Kasumi-1 (cell line): ENCODE measurements at places on chromosomes 12 and 14.

DNA sequence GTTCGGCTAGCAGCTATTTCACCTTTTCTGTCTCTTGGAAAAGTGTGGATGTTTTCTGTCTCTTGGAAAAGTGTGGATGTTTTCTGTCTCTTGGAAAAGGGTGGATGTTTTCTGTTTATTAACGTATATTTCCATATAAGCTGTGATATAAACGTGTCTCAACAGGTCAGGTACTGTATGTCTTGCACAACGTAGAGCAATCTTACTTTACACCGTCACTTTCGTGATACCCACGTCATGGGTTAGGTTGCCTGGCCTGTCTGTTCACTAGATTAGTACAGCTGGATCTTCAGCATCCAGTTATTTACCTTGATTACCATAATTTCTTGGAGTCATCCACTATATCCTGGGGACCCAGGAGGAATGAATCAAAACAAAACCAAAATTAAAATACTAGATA is 14.1 kb downstream of the CLEC7A start:
- no peak for DNase-seq

GRCh38 chr12:69600804-69601203 is 9.9 kb downstream of the LRRC10 start:
- no peak for DNase-seq

DNA sequence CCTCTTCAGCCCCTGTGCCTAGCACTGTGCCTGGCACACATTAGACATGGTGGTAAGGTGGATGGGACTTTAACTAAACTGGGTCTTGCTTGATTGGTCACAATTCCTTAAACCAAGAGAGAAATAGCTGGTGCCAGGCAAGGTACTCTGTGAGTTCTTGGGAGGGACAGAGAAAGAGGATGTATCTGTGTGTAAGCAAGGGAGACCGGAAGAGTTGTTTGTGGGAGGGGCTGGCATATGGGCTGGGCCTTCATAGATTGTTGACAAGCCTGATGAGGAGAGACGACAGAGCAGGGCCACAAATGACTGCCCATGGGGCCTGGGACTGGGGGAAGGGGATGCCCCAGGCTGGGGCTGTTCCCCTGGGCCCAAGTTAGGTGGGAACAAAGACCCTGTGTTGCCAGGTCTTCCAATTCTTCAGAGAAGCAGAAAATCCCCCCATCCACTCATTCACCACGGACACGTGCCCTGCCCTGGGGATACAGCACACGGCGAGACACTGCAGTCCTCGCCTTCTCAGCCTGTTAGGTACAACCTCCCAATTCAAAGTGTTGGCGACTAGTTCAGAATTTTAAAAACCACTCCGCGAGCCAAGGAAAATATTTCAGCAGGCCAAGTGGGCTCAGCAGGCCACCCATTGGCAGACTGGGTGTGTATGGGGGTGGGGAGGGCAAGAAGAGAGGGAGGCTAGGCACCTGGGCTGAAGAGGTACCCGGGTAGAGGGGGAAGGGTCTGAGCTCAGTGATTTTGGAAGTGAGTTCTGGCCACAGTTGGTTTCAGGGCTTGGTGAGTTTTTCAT is 11.4 kb upstream of the CYP46A1 start:
- DNase-seq, result peak; percentile 30

DNA sequence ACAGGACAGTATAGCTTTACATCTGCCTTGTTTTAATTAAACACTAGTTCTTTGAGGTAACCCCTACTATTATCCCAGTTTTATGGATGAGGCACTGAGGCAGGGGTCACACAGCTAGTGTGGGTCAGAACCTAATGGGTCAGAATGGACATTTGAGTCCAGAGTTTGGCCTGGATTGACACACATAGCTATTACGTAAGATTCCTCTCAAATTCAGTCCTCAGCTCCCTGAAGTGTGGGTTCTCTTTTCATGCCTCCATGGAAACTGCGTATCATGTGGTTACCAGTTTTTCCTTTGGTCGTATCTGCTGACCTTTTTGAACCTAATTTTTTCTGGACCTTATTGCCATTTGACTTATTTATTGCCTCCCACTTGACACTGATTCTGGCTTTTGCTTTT is 40.4 kb downstream of the PSEN1 start:
- DNase-seq, result no peak

DNA sequence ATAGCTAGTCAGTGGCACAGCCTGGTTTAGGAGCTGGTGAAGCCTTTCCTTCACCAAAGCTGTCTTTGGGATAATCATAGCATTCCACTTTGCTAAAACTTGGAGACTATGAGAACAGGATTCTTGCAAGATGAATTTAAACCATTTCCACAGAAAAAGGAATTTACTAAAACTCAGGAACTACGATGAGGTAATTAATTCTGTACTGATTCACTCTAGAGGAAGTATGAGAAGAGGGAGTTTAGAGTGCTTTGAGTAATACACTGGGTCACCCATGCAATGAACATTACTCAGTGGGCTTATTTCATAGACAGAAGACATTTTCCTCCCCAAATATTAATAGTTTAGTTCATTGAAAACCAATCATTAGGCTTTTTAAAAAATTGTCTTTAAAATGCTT is 73.0 kb downstream of the RMST start:
- no peak for DNase-seq

DNA sequence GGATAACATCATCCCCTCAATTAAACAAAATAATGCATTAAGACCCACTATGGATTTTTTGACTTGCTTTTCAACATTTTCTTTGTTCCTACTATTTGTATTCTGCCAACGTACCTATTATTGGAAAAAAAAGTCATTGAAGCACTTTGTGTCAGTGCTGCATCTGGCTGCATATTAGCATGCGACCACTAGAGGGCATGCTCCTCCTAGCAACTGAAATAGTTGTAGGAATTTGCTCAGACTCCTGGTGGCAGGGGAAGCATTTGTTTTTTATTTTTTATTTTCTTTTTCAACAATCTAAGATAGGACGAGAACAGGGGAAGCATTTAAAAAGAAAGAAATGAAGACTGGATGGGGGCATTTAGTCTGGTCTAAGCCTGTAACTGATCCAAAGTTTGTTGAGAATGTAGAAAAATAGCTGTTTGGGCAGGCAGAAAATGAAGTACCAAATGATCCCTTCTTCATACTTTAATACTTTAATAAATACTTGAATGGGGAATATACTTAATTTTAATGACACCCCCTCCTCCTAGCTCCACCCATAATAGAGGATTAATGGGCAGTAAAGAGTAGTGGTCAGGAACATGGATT is 14.5 kb upstream of the CLEC4A start:
- peak; percentile 27 for DNase-seq

DNA sequence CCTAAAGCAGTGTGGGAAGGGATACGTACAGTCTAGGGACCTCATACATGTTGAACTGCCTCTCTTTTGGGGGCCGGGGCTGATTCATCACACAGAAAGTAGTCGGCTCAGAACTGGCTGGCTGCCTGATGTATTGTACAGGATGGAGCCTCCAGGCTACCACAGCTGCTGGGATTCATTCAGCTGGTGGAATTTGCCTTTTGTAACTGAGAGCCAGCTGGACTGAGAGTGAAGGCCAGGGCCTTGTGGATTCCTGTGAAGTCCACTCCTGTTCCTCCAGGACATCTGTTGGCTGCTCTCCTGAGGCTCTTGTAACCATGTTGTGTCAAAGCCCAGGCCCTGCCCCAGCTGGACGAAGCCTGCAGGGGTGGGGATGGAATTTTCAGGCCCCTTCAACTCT is 116.3 kb upstream of the PRICKLE1 start:
- no peak for DNase-seq

- no peak for DNase-seq
Measured at GRCh38 chr12:84793558-84794367, 118.8 kb downstream of the SLC6A15 start.

- peak; percentile 22 for DNase-seq
Measured at GRCh38 chr14:90758959-90759358, 57.3 kb downstream of the TTC7B start.

DNA sequence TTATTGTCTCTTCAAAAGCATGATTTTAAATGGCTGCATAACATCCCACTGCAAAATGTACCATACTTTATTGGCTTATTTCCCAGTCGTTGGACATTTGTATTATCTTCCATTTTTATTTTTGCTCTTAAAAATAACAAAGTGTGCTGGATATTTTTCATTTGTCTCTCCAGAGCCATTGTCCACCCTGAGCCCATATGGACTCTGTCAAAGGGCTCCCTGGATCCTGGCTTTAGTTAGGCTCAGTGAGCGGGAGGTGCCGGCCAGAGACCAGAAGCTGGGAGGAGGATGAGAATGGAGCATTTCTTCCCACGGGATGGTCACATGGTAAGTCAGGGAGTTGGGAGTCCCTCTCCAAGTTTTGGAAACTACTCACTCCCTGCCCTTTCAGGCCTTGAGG is 296.9 kb downstream of the NUAK1 start:
- no peak for DNase-seq

- DNase-seq, result no peak
Measured at GRCh38 chr12:10940389-10940788, 1.3 kb upstream of the TAS2R14 start.

DNA sequence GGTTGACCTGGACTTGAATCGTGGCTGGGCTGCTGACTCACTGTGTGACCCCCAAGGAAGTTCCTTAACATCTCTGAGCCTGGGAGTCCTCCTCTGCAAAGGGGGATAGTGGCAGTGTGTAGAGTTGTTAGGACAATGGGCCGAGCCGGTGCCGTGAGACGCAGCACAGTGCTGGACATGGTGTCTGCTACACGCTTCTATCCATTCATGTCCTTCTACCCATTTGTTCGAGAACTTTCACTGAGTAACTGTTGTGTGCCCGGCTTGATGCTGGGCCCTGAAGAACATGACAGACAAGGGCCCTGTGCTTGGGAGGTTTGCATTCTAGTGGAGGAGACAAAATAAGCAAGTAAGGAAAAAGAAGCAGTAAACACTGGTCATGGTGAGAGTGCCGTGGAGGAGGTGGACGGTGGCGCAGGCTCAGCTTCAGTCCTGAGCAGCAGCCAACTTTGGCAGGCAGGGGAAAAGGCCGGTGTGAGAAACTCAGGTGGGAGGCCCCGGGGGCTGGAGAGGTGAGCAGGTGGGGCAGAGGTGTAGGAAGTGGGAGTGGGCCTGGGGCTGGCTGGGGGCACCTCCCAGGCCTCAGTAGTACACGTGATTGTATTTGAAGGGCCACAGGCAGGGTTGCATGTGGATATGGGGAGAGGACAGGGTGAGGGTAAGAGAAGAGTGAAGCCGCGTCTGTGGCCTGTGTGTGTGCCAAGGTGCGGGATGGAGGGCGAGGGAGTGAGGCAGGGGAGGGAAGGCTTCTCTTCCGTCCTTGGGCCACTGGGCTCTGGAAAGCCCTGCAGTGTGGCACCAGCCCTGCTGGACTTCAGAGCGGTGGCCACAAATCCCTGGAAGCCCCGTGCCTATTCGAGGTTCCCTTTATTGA is 13.8 kb downstream of the VASH1 start:
- no peak for DNase-seq

- DNase-seq, result no peak
Measured at GRCh38 chr12:24206621-24207020, 257.2 kb upstream of the SOX5 start.

DNA sequence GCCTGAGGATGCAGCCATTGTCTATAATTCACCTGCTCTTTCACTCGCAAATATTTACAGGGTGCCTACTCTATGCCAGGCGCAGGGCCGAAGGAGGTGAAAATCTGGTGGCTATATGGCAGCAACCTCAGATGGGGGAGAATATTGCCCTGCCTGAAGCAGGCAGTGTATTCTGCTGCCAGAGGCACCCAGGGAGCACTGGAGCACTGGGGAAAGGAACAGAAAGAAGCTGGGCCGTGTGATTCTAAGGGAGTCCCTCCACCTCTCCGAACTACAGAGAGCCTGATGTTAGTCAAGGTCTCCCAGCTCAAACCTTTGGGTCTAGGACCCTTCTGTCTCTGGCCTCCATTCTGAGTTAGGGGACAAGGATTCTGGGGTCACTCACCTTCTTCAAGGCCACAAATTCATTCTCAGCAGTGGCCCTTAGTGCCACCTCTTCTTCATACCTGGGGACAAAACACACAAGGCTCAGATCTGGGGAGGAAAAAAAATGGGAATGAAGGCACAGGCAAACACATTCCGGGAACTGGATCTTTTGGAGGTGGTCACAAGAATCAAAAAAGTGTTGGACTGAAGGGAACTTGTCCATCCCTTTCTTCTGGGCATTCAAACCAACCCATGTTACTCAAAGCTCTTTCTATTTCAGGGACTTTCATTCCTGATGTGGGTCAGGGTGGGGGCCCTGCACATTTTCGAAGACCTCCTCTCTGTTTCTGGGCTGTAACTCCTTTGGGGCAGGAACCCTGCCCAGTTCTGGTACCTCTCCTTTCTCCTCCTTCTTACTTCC is 19.3 kb upstream of the KRT86 start:
- no peak for DNase-seq

- no peak for DNase-seq
Measured at GRCh38 chr12:132632521-132633228, 14.1 kb downstream of the P2RX2 start.

DNA sequence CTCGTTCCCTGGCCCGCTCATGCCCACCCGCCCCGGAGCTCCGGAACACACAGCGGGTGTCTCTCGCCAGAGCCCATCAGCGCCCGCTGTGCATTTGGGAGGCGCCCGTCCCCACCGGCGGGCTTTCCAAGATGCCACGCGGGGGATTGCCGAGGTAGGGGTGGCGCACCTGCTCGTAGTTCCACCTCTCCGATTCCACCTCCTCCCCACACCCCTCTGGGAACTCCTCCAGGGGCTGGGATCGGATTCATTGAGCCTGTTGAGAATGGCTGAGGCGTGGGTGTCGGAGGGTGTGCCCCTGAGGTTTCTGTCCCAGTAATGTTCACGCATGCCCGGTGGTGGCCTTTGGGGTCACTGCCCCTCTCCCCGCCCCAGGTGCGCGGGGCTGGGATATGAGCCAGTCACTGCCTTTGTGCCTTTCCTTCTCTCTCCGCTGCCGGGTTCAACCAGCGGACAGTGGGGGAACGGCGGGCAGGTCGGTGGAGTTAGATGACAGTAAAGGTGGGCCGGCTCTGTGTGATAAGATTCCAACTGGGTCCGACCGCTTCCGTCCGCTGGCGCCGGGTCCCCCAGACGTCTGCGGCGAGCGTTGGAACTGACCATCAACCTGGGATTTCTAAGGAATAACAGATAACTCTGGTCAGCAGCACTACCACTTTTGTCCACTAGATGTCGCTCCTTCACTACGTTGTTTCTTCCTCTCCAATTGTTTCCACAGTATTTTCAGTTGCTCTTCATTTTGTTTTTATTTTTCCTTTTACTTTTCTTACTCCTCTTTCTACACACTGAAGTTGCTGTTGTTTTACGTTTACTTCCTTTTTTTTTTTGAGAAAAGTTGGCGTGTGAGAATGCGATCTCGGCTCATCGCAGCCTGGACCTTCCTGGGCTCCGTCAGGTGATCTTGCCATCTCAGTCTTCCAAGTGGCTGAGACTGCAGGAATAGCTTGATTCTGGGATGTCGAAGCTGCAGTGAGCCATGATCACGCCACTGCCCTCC is 178.1 kb upstream of the ALG10B start:
- peak; percentile 73 for DNase-seq

- no peak for DNase-seq
Measured at GRCh38 chr12:123024819-123025391, 44.4 kb downstream of the ARL6IP4 start.

GRCh38 chr12:52119398-52120254 is 40.1 kb downstream of the SMIM41 start:
- peak; percentile 22 for DNase-seq
